Stimulated activated CD4-positive, alpha-beta T cell treated with anti-CD3 and anti-CD28 coated beads, Interleukin-2, amount 100 ng/mL, for 4 hours (primary cell): ENCODE measurements at places on chromosomes 13 and 19.

DNA sequence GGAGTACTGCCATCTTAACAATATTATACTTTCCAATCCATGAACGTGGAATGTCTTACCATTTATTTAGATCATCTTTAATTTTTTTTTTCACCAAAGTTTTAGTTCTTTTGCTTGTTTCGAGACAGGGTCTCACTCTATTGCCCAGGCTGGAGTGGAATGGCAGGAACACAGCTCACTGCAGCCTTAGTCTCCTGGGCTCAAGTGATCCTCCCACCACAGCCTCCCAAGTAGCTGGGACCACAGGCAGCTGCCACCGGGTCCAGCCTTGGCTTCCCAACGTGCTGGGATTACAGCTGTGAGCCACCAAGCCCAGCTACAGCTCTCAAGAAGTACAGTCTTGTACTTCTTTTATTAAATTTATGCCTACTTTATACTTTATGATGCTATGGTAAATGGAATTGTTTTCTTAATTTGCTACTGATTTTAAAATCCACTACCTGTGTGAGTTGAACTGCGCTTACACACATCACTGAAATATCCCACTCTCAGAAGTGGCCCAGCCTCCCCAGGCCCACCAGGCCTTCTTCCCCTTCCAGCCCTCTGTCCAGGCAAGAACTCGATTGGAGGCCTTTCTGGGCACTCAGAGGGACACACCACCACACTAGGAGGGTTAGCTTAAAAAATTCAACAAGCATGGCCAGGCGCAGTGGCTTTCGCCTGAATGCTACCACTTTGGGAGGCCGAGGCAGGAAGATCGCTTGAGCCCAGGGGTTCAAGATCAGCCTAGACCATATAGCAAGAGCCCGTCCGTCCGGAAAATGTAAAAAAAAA, 1.0 kb upstream of the PGLS start:
- DNase-seq: no peak

DNA sequence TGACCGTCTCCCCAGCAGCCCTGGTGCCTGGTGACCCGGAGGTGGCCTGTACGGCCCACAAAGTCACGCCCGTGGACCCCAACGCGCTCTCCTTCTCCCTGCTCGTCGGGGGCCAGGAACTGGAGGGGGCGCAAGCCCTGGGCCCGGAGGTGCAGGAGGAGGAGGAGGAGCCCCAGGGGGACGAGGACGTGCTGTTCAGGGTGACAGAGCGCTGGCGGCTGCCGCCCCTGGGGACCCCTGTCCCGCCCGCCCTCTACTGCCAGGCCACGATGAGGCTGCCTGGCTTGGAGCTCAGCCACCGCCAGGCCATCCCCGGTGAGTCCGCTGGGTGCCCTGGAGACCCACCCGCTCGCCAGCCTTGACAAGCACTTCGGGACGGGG, 2.2 kb downstream of the MADCAM1 start:
- no peak for DNase-seq

GRCh38 chr13:79703772-79704171, 222.8 kb downstream of the NDFIP2 start:
- DNase-seq: no peak

- DNase-seq: no peak
Measured at GRCh38 chr19:42589792-42590191, 4.9 kb downstream of the CEACAM8 start.

- no peak for DNase-seq
Measured at GRCh38 chr19:5926641-5927440, 12.8 kb downstream of the CAPS start.

GRCh38 chr19:10486551-10486950, 16.6 kb downstream of the KEAP1 start:
- no peak for DNase-seq

GRCh38 chr19:18719541-18719940, 36.1 kb downstream of the CRTC1 start:
- no peak for DNase-seq

DNA sequence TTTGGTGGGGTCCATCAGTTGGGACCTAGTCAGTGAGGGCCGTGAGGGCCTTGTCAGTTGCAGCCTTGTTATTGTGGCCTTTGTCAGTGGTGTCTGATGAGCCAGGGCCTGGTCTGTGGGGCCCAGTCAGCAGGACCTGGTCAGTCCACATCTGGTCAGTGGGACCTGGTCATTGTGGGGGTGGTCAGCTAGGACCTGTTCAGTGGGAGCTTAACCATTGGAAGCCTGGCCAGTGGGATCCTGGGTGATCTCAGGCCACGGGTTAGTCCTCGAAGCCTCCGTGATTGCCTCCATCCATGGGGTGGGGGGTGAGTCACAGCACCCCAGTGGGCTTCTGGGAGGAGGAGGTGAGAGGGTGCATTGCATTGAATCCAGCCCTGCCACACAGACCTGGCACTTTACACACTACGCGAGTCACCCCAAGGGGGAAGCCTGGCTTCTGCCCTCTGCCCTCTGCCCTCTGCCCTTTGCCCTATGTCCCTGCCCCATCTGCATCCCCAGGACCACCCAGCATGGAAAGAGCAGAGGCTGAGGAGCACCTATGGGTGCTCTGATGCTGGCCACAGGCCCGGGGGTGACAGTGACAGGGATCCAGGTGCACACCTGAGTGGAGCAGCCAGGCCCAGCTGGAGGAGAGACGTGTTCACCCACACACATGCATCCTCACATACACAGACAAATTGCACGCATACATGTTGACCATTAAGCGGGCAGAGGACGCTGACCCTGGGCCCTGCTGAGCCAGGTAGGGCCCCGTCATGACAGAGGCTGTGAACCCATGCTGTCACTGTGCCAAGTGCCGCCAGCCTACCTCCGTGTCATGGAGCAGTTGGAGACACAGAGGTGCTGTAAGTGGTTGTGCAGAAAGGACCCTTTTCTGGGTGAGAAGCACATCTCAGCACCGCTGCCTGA, 59.8 kb upstream of the TPM4 start:
- DNase-seq: no peak

- DNase-seq: no peak
Measured at GRCh38 chr13:67854990-67855389, 624.9 kb upstream of the PCDH9 start.

DNA sequence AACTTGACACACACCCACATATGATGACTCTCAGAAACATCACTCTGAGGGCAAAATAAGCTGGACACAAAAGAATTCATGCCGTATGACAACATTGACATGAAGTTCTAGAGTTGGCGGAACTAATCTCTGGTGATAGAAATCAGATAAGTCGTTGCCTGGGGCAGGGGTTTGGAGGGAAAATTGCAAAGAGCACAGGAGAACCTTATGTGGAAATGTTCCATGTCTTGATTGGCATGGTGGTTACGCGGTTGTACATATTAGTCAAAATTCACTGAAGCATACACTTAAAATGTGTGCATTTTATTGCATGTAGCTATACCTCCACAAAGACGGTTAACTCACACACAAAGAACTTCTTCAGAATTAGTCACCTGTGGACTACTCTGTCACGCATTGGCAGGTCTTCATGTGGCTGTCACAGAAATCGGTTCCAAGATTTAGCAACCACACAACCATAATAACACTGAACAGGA, 137.8 kb upstream of the GJB6 start:
- no peak for DNase-seq

- DNase-seq: peak; percentile 35
Measured at GRCh38 chr19:41575998-41576397, at the start of gene CEACAM21. TSS of gene CEACAM21 (plus strand) at chr19:41576166. CDS start at chr19:41576275, 109 bp downstream.

DNA sequence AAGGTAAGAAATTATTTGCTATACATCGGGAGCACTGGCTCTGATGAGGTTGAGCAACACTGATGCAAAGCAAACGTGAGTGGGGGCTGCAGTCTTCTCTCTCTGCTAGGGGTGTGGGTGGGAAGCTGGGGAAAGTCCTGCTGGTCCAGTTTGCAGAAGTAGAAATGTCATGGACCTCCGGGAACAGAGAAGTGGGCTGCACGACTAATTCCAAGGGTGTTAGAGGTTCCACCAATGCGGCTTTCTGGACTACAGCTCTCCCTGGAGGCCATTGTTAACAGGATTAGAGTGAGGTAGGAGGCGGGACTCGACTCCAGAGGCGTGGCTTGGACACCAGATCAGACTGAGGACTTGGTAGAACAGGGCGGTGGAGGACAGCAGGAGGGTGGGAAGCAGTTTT, 5.7 kb upstream of the FBXO27 start:
- DNase-seq: no peak

- DNase-seq: no peak
Measured at GRCh38 chr19:48826606-48827020, 9.7 kb downstream of the HSD17B14 start.

GRCh38 chr13:30133554-30133912, 173.8 kb downstream of the KATNAL1 start:
- no peak for DNase-seq

- DNase-seq: peak; percentile 57
Measured at GRCh38 chr19:15264061-15264932, 32.0 kb upstream of the EPHX3 start.

DNA sequence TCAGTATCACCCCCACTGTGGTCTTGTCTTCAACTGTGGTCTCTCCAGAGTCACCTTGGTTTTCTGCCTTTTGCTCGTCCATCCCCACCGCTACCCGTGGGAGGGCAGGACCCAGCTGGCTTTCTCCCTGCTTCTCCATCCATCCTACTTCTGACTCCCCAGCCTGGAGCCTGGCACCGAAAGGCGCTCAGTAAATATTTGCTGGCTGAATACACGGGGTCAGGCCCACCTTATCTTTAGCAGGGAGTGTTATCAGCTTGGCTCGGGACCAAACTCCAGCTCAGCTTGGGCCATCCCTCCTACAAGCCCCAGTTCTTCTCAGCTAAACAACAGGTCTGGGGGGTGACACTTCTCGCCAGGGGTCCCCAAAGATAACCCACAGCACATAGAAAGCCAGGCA, 62.0 kb upstream of the KLF2 start:
- no peak for DNase-seq

DNA sequence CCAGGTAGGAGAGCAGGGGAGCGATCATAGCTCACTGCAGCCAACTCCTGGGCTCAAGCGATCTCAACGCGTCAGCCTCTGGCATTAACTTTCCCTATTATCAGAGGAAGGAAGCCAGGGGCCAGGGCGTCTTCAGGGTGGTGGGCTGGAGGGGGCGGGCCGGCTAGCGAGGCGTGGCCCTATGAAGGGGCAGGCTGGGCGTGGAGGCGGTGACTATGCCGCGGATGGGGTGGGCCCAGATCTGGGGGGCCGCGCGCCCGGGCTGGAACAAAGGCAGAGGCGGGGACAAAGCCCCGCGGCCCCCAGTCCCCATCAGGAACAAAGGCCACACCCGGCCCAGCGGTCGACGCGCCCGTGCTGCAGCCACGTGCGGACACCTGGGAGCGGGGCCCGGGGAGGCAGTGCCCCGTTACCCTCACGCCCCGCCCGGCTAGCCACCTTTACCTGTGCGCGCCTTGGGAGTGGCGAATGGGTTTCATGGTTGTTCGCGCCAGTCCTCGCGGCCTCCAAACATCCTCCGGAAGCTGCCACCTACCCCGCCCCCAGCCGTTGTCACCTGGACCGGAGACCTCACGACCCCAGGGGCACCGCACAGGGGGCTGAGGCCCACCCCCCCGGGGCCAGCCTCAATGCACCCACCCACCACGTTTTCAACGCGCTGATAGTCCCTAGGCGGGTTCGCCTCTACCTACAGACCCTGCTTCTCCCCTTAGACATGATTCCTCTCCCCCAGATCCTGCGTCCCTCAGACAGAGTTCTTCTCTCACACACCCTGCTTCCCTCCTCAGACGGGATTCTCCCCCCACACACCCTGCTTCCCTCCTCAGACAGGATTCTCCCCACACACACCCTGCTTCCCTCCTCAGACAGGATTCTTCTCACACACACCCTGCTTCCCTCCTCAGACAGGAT, 5.4 kb upstream of the TRIM28 start:
- no peak for DNase-seq

DNA sequence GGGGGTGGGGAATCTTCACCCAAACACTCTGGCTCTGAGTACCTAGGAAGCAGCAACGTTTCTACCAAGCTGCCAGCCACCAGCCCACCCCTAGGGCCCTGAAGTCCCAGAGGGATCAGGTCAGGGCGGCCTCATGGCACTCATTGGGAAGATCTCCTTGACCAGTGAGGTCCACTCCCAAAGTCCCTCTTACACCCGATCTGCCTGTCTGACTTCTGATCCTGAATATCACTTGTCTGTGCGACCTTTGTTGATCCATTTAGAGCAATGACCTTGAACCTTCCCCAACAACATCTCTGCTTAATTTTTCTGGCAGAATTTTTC, 2.1 kb upstream of the GNA15 start:
- no peak for DNase-seq

GRCh38 chr19:6530386-6531162, at the start of gene TNFSF9:
TSS of gene TNFSF9 (plus strand) at chr19:6531026. CDS start at chr19:6531037, 11 bp downstream.
- DNase-seq: peak; percentile 67

DNA sequence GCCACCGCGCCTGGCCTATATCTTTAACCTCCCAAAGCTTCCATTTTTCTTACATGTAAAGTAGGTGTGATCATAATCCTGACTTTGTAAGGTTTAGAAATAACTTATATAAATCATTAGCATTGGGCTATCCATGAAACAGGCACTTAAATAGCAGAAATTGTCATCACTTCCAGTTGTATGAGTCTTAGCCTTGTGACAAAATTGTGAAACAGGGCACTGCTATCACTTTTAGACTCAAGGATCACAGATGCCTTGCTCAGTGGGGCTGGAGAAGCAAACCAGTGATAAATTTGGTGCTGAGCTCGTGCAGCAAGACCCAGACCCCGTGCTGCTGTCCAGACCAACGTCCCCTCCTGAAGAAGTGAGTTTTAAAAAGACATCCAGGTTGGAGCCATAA, 209.7 kb downstream of the KATNAL1 start:
- DNase-seq: no peak

GRCh38 chr19:16585808-16586476, 13.7 kb upstream of the SLC35E1 start:
- no peak for DNase-seq

GRCh38 chr19:30116984-30117555, 175.0 kb downstream of the URI1 start:
- no peak for DNase-seq

GRCh38 chr13:95485045-95485517, 67.4 kb upstream of the CLDN10 start:
- no peak for DNase-seq

DNA sequence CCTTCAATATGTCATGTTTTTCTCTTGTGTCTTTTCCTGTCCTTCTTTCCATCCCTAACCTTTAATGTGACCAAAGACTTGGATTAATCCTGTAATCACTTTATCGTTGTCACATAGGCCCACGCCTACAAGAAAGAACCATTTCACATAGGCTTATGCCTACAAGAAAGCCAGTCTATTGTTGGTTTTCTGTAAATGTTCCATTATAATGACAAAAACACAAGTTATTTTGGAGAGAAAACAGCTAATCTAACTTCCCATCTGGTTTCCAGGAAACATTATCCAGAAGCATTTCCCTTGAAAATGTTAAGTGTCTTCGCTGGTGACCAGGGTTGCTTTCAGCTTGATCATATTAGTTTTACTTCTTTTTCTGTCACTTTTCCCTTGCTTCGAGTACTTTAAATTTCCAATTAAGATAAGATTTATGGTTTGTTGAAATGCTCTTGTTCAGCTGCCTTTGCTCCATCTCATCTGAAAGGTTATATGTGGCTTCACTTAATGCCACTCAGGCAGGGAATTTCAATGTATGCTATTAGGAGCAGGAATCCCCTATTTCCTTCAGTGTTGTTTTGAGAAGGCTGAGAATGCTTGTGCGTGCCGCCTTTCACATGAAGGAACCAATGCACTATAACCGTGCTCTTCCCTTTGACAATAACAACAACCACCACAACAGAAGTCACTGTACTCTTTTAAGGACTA, 708.2 kb downstream of the EFNB2 start:
- no peak for DNase-seq

GRCh38 chr13:26836626-26837025, 76.0 kb upstream of the GPR12 start:
- no peak for DNase-seq
